Karpas-422 (cell line): ENCODE measurements at places on chromosomes 13 and 19. TPM values are rescaled to one million over a fixed set of nuclear protein-coding genes. Genes with fewer than 3 reads are reported as not detected.

The CBY2 gene
- not detected in 2 replicates for total RNA-seq

- H3K36me3 ChIP-seq, result no peaks in the 10 kb centered on the region
- no peaks in the 10 kb centered on the region for H3K27me3 ChIP-seq
- DNase-seq, result no peak
- no peak overlapping the region for H3K27ac ChIP-seq
Measured at GRCh38 chr13:104976986-104977385, 1558.5 kb downstream of the EFNB2 start.

The SPART gene
- not detected in 2 replicates for total RNA-seq

DNA sequence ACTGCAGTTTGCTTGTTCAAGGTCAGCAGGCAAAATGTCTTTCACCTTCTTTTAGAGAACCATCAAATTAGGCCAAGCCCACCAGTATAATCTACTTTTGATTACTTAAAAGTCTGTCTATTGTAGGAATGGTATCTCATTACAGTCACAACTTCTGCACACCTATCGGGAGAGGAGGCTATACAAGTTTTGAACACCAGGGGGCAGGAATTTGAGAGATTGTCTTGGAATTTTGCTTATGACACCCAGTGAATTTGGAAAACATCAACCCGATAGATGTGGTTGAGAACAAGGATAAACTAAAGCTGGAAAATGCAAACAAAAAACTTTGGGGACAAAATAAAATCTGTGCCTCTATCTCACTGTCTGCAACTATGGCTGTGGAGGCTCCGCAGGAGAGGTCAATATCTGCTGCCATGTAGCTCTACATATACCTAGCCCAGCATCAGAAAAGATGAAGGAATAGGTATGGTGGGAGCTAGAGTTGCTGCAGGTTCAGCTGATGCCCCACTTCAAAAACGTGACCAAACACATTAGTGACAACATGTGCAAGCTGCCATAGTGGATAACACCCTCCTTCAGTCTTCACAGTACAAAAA is 1299.2 kb upstream of the SPRY2 start:
- H3K36me3 ChIP-seq, result no peaks in the 10 kb centered on the region
- no peaks in the 10 kb centered on the region for H3K4me1 ChIP-seq
- peak; percentile 48 for DNase-seq

- DNase-seq, result peak; percentile 74
- no peaks in the 10 kb centered on the region for H3K36me3 ChIP-seq
- no peaks in the 10 kb centered on the region for H3K27me3 ChIP-seq
- H3K4me1 ChIP-seq, result no peaks in the 10 kb centered on the region
Measured at GRCh38 chr13:69565334-69565733, 542.3 kb upstream of the ATXN8OS start.

The ZNF773 gene
- total RNA-seq, result 19.4 and 25.2 TPM in 2 replicates

- H3K4me1 ChIP-seq, result peaks cover 55% of the 10 kb centered on the region
- no peak overlapping the region for H3K27ac ChIP-seq
- 0 out of 2 replicates have a peak, but pooled peaks cover 4% of the 10 kb centered on the region for H3K36me3 ChIP-seq
- no peak for DNase-seq
- H3K27me3 ChIP-seq, result no peaks in the 10 kb centered on the region
- H3K4me3 ChIP-seq, result peak overlapping the region; percentile 87
Measured at GRCh38 chr19:7921302-7921966, 1.3 kb downstream of the SNAPC2 start.

DNA sequence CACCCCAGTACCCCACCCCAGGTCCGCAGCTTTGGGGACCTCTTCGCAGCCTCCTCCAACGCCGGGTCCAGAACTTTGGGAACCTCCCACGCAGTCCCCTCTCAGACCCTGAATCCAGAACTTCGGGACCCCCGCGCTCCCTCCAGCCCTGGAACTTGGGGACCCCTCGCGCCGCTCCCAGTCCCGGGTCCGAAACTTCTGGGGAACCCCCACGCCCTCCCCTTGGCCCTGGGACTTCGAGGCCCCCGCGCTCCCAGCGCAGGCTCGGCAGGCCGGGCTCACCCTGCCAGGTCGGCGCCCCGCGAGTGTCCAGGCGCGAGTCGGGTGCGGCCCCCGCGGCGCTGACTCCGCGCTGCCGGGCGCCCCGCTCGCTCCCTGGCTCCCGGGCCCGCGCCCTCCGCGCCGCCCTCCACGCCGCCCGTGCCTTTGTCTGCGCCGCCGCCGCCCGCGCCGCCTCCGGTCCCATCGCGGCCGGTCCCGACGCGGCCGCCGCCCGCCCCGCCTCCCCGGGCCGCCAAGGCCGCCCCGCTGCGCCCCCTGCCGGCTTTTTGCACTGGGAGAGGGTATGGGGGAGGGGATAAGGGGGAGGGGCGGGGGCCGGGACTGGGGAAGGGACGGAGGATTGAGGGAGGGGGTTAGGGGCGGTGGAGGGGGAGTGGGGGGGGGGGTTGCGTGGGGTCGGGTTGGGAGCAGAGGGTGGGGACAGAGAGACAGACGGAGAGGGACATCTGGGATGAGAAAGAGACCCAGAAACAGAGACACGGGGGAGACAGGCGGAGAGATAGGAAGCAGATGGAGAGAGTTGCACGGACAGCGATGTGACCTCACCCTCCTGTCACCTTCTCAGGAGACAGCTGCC is at the start of gene HOMER3:
Gene HOMER3 (minus strand): TSS at position 449 of the 859 bp plus-strand sequence. CDS start 2,235 bp downstream, outside the sequence.
- no peaks in the 10 kb centered on the region for H3K27me3 ChIP-seq
- peak within 1 kb of the TSS; percentile 41; the same call in 1 of the 2 replicates for H3K4me3 ChIP-seq
- no peaks in the 10 kb centered on the region for H3K36me3 ChIP-seq
- no peak within 1 kb of the TSS for H3K27ac ChIP-seq
- DNase-seq, result peak; percentile 88
- H3K4me1 ChIP-seq, result peaks cover 10% of the 10 kb centered on the region
